ENCODE measurements at places on chromosomes 1 and 21.

DNA sequence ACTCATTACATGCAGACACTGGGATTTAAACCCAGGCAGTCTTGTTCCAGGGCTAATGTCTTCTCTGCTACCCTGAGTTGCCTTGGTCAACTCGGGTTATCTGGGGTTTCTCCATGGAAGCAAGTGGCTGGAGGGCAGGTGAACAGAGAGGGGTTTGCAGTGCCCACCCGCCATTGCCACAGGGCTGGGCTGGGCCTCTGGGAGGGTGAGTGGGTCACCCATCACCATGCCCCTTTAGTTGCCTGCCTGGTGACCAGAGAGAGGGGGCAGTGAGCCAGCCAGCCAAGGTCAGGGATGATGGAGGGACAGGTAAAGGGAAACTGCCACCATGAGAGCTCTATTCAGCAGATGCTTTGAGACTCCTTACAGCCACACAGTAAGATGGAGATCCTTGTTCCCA lies 53.2 kb downstream of the GRIK3 start:
- no peak for DNase-seq

DNA sequence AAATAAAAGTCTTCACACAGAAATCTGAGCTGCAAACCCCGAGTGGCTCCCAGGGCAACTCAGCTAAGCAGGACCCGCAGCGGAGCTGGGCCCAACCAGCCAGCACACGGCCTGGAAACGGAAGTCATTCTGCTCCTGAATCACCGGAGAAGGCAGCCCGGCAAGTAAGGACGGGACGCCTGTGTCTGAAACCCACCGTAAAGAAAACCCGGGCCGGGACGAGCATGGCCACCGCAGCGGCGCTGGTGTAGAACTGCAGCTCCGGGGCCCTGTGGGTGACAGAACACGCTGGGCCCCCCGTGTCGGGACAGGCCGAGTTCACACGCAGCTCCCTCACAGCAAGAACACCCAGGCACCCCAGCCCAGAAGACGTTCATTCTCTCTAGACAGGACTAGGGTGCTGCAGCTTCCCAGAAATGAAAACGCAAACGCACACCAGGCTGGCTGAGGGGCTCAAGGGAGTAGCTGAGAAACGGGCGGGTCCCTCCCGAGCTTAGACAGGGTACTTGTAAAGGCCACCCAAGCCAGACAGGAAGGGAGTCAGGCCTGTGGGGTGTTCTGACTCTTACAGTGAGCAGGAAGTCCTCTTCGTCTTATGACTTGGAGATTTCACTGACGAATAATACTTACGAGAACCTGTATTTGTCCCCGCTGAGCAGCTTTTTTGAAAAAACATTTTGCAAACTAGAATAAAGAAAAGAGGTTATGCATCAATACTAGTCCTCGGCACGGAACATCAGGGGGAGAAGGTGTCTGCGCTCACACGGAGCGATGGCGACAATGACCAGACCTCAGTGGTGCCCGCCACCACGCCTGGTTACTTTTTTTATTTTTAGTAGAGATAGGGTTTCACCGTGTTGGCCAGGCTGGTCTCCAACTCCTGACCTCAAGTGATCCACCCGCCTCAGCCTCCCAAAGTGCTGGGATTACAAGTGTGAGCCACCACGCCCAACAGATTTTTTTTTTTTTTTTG lies 10.9 kb upstream of the CDK11B start:
- no peak for DNase-seq

DNA sequence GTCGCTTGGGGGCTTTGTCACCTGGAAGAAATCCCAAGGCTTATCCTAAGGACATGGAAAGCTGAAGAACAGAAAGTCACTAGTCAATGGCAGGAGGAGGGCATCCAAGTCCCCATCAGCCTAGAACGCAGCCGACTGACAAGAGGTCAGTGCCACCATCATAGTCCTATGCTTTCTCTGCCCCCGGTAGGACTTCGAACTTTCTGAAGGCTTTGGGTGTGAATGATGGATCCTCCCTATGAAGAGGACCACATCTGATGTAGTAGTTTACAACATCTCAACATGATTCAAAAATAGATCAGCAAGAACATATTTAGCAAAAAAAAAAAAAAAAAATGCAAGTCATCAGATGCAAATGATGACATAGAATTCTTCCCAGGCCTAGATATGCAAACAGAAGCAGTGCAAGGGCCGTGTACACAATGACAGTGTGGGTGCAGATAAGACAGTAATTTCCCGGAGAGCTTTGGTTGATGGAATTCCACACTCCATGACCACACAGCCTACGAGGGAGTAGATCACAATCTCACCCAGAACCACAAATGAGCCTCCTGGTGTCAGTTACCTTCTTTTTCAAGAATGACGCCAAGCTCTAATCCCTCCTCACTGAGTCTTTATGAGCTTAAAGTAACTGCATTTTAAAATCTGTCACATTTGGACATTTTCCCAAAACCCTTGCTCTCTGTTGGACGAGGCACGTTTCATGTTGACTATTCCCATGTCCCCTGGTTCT lies 88.2 kb downstream of the PSMG1 start:
- DNase-seq, result no peak

- DNase-seq, result no peak
These were observed 22.0 kb downstream of the PRPF38A start for GRCh38 chr1:52426371-52426770.

DNA sequence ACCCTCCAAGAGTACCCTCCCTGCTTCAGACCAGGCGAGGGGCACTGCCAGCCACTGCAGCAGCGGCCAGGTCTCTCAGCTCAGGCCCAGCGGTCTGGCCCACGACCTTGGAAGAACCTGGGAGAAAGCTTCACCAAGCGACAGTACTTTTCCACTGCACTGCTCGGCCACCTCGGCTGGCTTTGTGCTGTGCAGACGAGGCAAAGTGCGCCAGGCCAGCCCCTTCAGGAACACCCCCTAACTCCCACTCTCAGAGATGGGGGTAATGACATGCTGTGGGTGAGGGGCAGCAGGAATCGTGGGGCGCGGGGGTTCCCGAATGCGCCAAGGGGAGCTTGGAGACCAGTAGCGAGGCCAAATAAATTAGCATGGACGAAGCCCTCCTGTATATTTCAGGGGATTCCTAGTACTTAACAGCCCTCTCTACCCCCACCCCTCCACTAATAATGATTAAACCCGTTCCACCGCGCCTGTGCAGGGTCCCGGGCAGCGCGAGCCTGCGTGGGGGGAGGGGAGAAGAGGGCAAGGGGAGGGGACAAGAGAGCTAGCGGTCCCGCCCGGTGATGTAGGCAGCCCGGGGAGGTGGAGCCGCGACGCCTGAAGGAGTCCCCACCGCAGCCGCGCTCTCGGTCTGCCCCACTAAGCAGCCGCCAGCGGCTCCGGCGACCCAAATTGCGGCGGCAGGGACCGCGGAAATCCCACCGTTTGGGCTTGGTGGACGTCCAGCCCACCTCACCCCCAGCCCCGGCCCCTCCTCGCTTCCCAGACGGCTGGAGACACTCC lies at the start of gene FAM43B:
Gene FAM43B (plus strand): TSS at position 629 of the 783 bp plus-strand sequence. CDS start 401 bp downstream, outside the sequence.
- DNase-seq, result no peak

DNA sequence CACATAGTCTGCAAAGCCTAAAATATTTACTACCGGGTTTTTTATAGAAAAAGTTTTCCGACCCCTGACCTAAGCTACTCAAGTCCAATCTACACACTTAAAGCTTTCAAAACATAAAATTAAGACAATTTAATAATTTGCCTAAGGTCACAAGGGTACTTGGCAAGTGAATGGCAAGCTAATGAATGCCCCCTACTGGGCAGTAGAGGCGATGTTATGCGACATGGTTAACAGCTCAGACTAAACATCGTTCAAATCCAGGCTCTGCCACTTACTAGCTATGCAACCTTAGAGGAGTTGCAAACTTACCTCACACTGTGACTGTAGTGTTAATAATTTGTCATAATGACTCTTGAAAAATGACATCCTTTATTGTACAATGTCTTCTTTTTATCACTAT lies 317.2 kb upstream of the NFIA start:
- no peak for DNase-seq

DNA sequence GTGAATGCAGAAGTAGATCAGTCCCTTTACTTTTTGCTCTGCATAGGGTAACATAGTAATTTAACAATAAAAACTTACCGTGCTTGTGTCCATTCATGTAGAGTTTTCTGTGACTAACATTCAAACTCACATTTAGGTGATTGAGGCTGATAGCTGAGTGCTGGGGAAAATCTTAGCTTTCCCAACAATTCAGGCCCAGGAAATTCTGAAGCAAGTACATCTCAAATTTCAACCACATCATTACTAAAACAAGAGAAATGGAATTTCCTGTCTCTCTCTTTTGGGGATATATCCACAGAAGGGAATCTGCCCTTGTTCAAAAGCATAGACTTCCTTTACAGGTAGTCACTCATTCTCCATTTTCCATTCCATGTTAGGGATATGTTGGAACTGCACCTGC lies 33.1 kb upstream of the C1orf146 start:
- no peak for DNase-seq

DNA sequence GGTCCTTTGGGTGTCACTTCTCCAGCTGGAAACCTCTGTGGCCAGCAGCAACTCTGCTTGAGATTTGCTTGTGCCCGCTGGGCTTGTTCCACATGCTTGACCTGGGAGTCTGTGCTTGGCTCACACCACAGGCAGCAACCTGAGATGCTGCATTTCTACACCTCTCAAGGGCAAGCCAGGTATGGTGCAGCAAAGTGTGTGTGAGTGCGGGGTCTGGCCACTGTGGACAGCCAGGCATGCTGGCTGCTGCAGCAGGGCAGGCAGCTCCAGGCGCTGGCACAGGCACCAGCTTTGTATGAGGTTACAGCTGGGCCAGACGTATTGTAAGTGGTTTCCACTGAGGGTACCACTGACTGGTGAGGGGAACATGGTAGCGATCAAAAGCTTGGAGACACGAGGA lies 242.0 kb downstream of the PTGER3 start:
- no peak for DNase-seq

DNA sequence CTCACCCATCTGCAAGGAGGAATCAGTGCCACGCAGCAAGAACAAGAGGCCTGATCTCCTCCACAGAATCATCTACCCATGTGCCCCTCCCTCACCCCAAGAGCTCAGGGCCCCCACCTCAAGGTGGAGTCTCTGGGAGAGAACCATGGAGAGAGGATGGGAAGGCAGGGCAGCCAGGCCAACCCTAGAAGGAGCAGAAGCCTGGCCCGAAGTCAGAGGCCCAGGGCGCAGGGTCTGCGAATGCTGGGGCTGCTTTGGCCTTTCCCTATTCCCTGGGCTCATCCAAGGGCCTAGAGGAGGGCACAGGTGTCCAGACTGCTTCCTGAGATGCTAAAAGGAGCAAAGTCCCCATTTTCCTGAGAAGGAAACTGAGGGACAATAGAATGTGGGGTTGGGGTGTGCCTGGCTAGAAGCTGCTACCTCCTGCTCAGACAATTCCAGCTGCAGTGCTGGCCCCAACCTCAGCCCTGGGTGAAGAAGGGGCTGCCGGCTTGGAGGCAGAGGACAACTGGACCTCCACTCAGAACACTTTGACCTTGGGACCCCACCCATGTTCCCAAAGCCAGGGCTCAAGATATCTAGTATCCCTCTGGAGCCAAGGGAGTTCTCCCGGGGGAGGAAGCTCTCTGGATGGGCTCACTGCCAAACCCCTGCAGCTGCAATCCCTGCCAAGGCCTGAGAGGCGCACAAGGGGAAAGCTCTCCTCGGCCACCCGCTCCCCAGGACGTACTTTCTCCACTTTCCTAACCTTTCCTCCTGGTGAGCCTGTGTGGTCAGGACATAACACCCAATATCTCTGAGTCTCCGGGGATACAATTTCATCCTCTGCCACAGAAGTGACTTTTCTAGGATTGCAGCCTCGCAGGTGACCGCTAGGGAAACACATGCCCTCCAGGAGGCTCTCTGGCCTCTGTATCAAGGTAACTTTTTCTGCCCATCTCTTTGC lies 16.6 kb upstream of the LEMD1 start:
- DNase-seq, result no peak

- no peak for DNase-seq
These were observed 150.3 kb upstream of the SPAG17 start for GRCh38 chr1:118335331-118335732.

DNA sequence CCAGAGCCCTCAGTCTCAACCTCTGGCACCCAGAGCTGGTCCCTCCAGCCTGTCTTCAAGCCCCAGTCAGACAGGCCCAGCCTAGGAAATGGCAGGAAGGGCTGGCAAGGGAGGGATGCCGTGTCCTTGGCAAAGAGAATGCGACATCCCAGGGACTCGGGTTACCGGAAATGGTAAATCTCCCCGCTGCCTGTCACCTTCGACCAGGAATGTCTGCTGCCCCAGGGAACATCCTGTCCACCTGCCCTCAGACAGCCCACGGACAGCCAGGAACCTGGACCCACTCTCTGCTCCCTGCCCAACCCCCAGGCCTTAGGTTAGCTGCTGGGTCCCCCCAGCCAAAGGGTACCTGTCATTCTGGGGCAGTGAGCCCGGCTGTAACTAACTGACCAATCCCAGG lies 23.9 kb downstream of the HSPG2 start:
- DNase-seq, result no peak

DNA sequence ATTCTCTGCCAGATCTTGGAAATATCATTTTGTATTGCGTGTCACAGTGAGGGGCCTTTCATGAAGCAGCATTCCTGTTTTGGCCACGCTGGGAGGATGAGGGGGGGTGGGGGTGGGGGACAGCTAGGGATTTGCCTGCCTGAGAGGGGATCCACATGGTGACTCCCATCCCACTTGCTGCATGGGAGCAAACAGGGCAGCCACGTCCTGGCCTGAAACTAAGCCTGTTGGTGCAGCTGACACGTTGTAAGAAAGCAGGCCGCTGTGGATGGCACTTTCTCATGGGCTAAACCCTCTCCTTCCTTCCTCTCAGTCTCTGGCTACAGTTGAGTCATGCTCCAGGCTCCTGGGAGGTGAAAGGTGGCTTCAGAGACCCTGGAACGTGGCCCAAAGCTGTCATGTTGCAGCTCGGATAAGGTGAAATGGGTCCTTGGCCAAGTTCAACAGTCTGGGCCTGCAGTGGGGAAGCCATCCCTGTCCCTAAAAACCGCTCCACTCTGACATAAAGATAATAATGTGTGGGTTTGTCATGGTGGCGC lies 346.7 kb upstream of the VAMP3 start:
- DNase-seq, result no peak

GRCh38 chr1:246572785-246573184 lies 6.5 kb downstream of the CNST start:
- DNase-seq, result no peak

GRCh38 chr1:189226779-189227178 lies 1250.9 kb downstream of the BRINP3 start:
- DNase-seq, result no peak

- no peak for DNase-seq
These were observed 19.6 kb downstream of the EDARADD start for GRCh38 chr1:236413688-236414087.

- no peak for DNase-seq
These were observed 15.1 kb downstream of the PRMT2 start for GRCh38 chr21:46650476-46651098.

GRCh38 chr1:179831225-179831624 lies 46.4 kb downstream of the TOR1AIP2 start:
- no peak for DNase-seq

- DNase-seq, result no peak
These were observed 14.9 kb downstream of the TCP10L start for GRCh38 chr21:32570456-32570855.
